ENCODE measurements at places on chromosomes 5 and 9.

- no peak for DNase-seq
Observed at GRCh38 chr5:36655161-36655560, 48.8 kb downstream of the SLC1A3 start.

DNA sequence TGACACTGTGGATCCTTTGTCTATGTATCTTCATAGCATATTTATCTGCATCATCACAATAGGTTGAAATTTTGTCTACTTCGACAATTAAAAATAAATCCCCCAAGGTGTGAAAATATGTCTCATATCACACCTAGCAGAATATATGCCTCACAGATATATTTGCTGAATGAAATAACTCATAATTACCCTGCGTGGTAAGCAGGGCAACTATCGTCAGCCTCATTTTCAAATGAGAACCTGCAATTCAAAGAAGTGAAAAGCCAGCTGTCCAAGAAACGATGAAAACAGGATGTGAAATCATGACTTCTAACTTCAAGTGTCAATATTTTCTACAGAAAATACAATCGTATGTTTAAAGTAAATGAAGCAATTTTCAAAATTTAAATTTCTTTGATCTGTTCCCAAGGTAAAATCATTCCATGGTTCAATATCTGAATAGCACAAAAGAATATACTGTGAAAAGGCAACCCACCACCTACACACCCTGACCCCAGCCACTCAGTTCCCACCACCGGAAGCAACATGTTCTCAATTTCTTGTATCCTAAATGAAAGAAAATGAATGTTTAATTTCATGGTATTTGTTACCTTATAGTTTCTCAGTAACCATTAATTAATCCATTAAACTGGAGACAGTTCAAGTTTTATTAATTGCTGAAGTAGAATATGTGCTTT, 57.1 kb downstream of the TBCA start:
- no peak for DNase-seq

DNA sequence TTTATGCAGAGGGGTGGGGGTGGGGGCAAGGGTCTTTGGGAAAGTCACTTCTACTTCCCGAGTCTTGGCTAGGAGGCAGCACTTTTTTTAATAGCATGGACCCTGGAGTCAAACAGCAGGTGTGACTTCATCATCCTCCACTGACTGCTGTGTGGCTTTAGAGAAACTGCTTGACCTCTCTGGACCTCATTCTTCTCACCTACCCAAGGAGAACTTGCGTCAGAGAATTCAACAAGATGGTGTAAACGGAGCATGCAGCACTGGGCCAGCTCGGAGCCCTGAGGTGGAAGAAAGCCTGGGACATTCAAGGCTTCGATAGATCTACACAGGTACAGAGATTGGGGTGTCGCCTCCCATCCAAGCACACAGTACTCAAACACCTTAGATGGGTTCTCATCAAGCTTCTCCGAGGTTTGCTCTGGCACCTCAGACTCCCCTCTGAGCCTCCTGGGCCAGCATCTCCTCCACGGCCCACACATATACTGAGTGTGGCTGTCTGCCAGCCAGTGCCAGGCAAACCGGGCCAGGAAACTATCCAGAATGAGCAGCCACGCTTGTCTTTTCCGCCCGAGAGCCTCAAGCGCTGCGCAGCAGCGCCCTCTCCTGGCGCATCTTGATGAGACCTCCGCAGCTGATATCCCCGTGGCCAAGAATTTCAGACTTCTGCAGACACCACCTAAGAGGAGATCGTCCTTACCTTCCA, 4.6 kb upstream of the SLC25A48 start:
- peak; percentile 20 for DNase-seq

GRCh38 chr9:133258061-133259015, 16.7 kb downstream of the ABO start:
- DNase-seq, result no peak

DNA sequence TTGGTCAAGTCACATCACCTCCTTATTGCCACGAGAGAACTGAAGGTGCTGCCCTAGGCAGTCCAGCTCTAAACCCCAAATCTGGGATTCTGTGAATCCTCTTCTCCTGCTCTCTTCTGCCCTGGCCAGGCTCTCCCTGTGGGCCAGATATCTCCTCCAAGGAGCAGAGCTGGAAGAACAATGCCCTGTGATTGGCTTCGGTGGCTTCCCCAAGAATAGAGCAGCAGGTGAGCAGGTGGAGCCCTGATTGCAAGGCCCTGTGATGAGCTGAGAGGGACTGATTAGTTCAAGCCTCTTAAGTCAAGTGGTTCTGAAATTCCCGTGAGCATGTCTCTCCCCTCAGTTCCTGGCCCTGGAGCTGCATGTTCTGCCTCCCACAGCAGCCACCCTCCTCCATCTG, 175.3 kb upstream of the BRINP1 start:
- no peak for DNase-seq

DNA sequence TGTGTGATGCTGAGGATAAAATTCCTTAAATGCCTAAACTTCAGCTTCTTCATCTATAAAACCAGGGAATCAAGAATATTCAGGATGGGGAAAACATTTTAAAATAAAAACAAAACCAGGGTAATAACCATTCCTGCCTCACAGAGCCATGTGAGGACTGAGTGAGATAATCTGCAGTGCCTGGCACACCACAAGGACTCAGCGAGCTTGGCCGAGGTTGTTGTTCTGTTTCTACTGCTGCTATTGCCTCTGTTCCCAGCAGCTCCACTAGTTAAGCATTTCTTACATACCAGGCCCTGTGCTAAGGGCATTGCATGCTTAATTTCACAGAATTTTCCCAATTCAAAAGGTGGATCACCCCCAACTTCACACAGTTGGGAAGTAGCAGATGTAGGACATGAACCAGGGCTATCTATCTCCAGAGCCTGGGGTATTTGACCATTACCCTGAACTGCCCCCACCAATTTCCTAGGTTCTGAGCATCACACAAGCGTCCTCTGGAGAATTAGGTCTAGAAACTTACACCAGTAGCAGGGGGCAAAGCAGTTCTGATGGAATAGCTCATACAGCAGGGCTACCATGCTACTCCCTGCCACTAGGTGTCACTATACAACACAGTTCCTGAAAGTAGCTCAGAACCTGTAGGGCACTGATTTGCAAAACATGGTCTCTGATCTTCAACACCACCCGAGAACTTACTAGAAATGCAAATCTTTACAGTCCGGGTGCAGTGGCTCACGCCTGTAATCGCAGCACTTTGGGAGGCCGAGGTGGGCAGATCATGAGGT, 74.3 kb downstream of the LRSAM1 start:
- no peak for DNase-seq

- no peak for DNase-seq
Observed at GRCh38 chr9:120645760-120646159, 65.8 kb upstream of the CDK5RAP2 start.

GRCh38 chr9:137454597-137455358, 4.4 kb downstream of the NSMF start:
- no peak for DNase-seq

DNA sequence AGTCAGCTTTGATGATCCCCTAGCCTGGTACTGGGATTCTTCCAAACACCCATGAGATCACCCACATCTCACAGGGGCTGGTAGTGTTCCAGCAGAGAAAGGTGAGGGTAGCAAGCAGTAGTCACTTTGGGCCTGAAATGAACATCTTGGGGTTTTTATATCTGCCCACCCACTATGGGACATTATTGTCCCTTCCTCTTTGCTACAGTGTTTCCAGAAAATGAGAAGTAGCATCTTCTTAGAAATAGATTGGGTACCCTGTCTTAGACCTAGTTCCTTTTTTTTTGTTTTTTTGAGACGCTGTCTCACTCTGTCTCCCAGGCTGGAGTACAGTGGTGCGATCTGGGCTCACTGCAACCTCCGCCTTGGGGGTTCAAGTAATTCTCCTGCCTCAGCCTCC, 249.2 kb upstream of the ANKRD55 start:
- DNase-seq, result no peak

DNA sequence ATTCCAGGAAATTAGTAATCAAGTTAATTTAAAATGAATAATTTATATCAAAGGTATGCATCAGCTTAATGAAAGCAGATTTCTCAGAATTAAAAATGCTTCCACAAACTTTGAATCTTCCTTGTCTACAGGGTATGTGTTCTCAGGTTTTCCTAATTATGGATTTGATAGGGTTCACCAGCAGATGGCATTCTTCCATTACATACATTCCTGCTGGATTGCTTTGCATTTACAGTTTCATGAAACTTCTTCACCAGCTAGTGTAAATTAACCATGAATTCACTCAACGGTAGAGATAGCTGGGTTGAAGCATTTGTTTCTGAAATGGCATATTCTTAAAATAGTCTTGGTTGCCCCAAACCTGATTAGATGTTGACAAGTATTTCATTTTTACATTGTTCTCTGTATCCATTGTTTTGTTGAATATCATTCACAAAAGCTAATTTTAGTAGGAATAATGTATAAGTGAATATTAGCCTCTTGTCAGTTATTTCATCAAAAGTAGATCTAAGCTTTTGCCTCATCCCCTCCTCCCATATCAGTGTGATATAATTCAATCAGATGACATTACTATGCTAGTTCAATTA, 68.7 kb upstream of the WDR41 start:
- peak; percentile 14 for DNase-seq

- no peak for DNase-seq
Observed at GRCh38 chr5:36443941-36444340, 142.2 kb upstream of the RANBP3L start.

GRCh38 chr9:69660304-69660703, 11.9 kb downstream of the APBA1 start:
- no peak for DNase-seq

DNA sequence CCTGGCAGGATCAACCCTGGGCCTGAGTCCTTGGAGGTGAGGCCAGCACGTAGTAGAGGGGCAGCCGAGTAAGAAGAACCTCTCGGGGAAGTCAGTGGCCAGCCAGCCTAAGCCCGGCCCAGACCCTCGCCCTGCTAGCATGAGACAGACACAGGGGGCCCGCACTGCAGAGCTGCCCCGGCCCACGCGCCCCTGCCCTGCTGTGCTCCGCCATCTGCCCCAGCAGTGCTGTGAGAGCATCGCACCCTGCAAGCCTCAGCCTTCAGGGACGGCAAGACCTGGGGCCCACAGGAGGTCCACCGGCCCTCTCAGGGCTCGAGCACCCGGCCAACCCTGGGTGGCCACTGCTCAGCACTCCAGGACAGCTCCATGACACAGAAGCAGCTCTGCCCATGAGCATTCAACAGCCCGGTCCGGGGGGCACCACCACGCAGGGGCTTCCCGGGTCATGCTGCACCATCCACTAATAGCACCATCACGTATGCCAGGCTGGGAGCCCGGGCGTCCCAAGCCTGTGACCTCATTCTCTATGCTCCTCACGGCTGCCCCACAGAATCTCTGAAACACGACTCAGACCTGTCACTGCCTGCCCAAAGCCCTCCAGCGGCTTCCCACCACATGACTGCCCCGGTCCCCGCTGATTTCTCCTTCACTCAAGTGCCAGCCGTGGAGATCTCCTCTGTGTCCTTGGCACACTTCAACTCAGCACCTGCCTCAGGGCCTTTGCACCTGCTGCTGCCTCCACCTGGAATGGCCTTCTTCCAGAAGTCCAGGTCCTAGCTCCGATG, 38.1 kb downstream of the ADAMTS2 start:
- no peak for DNase-seq

- no peak for DNase-seq
Observed at GRCh38 chr9:37340961-37341360, 81.5 kb upstream of the GRHPR start.

DNA sequence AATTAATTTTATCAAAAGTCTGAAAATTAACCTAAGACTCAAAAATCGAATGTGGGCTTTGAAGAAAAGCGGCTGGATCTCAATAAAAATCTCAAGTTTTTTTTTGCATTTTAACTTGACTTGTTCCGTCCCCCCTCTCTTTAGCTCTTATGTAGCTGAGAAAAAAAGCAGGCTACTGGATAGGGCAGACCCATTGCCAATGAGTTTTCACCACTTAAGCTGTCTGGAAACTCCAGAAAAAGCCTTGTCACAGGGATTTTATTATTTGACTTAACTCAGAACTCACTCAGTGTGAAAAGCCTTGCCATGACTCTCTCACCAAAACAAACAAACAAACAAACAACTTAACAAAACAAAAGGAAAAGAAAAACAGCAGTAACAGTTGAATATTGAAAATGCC, 247.4 kb downstream of the CDH9 start:
- DNase-seq, result no peak

DNA sequence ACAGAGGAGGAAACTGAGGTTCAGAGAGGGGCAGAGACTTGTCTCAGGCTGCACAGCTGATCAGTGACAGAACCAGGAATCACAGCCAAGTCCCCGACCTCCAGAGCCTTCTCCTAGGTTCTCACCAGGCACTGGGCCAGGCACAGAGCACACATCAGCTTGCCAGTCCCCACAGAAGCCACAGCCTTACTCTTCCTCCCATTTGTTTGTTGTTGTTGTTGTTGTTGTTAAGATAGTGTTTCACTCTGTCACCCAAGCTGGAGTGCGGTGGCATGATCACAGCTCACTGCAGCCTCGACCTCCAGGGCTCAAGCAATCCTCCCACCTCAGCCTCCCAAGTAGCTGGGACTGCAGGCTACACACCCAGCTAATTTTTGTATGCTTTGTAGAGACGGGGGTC, 41.4 kb downstream of the NAIF1 start:
- DNase-seq, result no peak

DNA sequence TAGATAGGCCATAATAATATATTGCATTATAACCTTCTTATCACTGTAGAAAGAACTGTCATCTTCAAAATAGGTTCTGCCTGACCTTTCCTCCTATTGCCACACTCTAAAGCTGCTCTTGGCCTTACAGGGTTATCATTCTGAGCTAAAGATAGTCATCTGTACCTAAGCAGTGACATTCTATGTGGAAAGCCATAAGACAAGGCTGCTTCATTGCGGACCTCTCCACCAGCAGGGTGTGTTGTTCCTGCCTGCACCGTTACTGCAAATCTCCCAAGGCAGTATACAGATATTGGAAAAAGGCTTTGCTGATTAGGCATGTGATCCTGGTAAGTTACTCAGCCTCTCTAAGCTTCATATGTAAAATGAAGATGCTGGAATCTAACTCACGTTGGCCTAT, 8.1 kb downstream of the ZNF622 start:
- DNase-seq, result no peak

DNA sequence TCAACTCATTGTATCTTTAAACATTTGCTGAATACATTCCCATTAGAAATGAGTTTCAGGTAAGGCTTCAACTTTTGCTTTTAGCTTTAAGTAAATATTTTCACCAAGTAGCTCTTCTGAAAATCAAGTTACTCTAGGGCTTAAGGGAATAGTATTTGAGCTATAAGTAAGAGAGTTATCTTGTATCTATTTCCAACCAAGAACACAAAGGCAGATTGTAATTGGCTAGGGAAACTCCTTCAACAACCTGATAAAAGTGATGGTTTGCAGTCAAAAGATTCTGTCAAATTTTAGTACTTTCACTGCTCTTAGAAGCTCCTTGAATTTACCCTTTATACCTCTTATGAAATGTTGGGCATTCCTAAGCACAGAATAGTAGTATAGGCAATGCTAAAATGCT, 13.0 kb downstream of the ELL2 start:
- DNase-seq, result no peak

Measured in glomerular endothelial cell (primary cell).